ENCODE measurements at places on chromosomes 13 and 19.
A peak's percentile ranks its signal among the peaks of the same experiment; 100 is the strongest.

GRCh38 chr13:41541142-41541938, 84.0 kb downstream of the RGCC start:
- DNase-seq, result no peak

DNA sequence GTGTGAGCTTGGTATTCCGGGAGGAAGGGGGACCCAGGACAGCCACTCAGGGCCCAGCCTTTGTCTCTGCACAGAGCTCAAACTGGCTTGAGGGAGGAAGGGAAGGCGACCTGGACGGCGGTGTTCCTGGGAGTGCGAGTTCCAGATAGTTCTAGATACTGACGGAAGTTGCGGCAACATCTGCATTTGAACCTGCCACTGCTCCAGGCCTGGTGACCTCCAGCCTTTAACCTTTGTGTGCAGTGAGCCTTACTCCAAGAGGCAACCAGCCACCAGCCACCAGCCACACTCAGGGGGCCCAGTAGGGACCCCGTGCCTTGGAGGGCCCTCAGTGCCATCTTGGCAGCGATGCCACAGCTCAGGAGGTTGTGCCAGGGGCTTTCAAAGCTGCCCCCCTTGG, 15.5 kb upstream of the ZBTB7A start:
- DNase-seq, result no peak

- DNase-seq, result no peak
Measured at GRCh38 chr13:80313668-80314256, 27.2 kb downstream of the SPRY2 start.

GRCh38 chr13:94617389-94618000, 15.8 kb downstream of the GPR180 start:
- no peak for DNase-seq

GRCh38 chr19:10320602-10321416, 5.0 kb upstream of the FDX2 start:
- no peak for DNase-seq

- DNase-seq, result no peak
Measured at GRCh38 chr13:30400376-30400775, 21.9 kb upstream of the UBE2L5 start.

DNA sequence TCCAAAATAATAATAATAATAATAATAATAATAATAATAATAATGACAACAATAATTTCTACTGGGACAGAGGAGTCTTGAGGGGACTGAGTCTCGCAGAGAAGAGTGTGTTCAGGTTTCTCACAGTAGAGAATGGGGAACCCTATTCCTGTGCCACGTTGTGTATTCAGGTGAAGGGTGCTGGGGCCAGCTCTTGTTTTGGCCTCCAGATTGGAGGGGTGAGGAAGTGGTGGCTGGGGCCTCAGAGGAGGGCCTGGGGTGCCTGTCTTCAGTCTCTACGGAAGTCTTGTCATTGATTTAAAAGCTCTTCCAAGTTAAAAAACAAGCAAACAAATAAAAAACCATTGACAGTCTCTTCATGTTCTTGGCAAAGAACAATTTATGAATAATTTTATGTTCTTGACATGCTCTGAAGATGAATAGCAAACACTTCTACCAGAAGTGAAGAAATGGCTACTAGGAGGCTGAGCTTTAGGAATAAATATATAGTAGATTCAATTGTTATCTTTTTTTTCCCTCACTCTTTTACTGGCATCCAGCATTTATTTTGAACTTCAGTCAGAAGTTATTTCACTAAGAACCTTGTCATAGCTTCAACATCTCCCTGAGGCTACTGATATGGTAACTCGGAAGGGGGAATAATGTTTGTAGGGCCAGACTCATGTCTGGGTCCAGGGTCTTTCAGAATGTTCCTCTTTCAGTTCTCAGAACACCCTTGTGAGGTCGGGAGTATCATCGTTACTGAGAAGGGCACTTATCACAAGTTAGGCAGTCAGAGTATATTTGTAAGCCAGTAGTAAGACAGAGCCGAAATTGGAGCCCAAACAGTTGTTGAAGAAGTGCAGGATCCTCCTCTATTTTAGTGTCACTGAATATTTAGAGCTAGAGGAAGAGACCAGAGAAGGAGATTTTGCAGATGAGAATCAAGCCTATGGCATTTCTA, 13.1 kb downstream of the LRCH1 start:
- DNase-seq, result no peak

GRCh38 chr19:11053817-11054195, 35.5 kb upstream of the LDLR start:
- peak; percentile 34 for DNase-seq

DNA sequence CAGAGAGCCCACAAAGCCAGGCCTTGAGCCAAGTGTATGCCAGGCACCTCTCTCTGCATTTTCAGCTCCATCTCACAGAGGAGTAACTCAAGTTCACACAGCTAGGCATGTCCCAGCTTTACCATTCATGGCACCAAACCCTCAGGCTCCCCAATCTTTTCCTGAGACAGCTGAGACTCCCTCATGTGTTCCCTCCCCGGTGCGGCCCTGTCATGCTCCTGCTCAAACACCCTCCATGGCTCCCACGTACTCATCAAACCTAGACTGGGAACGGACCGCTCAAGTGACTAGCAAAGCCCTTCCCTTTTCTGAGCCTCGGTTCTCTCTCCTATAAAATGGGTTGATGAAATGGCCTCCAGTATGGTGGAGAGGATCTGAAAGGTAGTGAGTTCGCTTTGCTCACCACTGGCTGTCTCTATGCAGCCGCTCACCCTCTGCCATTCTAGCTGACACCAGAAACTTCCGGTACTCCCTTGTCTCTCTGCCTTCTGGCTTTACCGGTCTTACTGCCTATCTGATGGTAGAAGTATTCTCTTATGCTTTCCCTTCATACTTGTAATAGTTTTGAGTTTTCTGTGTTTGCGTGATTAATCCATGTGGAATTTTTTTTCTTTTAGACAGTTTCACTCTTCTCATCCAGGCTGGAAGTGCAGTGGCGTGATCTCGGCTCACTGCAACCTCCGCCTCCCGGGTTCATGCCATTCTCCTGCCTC, 7.8 kb upstream of the SLC44A2 start:
- DNase-seq, result no peak
